Activated T-helper 1 cell treated with Interleukin-2 at 50 U/mL for 16 hours (primary cell): ENCODE measurements at places on chromosomes 6 and 20.

DNA sequence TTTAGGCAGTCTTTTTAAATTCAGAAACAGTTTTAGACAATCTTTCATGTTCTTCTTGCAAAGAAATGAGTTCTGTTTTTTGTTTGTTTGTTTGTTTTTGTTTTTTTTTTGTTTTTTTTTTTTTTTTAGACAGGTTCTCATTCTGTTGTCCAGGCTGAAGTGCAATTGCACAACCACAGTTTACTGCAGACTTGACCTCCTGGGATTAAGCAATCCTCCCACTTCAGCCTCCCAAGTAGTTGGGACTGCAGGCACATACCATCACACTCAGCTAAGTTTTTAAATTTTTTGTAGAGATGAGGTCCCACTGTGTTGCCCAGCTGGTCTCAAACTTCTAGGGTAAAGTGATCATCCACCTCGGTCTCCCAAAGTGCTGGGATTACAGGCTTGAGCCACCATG lies 96.2 kb downstream of the OTOR start:
- DNase-seq: no peak

DNA sequence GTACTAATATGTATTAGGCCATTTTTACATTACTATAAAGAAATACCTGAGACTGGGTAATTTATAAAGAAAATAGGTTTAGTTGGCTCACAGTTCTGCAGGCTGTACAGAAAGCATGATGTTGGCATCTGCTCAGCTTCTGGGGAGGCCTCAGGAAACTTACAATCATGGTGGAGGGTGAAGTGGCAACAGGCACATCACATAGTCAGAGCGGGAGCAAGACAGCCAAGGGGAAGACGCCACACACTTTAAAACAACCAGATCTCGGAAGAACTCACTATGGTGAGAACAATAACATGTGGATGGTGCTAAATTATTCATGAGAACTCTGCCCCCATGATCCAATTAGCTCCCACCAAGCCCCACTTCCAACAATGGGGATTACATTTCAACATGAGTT lies 41.3 kb upstream of the CEP162 start:
- no peak for DNase-seq

DNA sequence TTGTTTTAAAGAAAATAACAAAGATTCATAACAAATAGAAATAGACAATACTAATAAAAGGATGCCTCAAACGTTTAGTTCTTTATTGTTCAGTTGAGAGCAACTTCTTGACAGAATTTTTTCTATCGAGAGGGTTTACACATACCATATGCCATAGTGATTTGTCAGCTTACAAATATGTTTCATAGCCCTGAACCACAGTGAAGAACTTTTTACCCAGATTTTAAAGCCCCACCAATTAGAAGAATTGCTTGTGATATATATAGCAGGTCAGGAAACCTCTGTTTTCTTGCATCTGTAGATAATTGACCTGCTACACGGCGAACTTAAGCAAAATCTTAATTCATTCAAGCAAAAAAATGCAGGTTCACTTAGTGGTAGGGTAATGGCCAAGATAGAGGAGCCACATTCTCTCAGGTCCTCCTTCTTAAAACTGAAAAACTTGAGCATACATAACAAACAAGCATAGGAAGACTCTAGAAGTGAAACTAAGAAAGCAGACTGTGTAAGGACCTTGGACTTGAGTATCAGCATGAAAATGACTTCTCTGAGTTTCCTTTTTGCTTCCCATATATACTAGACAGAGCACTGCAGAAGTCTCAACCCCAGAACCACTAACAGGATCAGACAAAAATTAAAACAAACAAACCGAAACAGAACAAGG lies 39.5 kb downstream of the CRISP1 start:
- no peak for DNase-seq

DNA sequence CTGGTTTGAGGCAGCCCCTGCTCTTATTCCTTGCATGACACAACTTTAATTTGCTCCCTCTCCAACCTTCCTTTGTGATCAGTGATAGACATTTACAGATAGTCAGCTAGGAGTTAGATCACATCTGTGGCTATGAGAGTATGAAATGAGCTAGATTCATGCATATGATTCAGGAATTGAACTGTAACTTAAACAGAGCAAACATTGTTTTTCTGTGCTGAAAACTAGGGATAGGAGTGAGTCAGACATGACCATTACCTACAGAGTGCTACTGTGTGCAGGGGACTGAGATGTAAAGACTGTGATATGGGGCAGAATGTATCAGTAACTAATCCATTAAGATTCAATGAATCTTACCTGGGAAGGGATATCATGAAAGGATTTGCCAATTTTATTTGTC lies 279.4 kb upstream of the SPTLC3 start:
- no peak for DNase-seq

DNA sequence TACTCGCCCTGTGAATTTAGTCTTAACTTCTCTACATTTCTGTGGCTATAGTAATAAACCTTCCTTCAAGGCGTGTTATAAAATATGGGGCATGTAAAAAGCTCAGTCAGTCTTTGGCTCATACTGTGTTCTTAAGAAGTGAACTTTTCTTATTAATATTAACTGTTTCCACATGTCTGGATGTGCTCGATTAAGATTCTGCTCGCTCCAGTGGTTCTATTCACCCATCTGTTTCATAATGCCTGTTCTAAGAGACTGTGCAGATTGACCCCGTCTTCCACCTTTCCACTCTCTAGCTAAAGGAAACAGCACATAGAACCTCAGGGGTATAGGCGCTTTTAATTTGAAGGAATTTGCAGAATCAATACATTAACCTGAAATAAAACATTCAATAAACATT lies 99.9 kb downstream of the L3MBTL3 start:
- no peak for DNase-seq

GRCh38 chr6:168093071-168093505 lies 14.1 kb upstream of the FRMD1 start:
- no peak for DNase-seq

DNA sequence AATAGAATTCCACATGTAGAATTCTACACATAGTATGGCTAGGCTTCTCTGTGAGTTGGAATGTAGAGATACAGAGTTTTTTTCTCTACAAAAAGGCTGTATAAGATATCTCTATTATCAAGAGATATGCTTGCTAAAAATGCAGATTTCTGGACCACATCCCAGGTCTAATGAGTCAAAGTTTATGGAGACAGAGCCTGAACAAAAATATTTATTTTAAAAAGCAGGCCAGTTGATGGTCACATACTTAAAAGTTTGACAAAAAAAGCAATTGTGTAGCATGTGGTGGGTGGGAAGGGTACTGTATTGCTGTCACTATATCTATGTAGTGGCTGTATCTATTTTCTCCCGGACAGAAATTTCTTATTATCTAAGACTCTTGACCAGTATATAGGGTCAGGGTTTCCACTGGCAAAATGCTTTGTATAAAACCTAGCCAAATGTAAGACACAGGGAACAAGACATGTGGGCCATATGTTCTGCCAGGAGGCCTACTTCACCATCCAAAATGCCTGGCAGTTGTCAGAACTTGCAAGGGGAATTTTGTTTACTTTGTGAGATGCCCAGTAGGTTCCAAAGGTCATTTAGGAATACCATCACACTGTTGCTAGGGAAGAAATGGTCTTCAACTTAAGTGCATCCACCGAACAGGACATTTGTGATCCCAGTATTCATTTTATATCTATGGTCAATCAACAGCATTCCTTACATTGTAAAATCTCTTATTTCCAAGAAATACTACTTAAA lies 60.6 kb downstream of the SHPRH start:
- DNase-seq: no peak

DNA sequence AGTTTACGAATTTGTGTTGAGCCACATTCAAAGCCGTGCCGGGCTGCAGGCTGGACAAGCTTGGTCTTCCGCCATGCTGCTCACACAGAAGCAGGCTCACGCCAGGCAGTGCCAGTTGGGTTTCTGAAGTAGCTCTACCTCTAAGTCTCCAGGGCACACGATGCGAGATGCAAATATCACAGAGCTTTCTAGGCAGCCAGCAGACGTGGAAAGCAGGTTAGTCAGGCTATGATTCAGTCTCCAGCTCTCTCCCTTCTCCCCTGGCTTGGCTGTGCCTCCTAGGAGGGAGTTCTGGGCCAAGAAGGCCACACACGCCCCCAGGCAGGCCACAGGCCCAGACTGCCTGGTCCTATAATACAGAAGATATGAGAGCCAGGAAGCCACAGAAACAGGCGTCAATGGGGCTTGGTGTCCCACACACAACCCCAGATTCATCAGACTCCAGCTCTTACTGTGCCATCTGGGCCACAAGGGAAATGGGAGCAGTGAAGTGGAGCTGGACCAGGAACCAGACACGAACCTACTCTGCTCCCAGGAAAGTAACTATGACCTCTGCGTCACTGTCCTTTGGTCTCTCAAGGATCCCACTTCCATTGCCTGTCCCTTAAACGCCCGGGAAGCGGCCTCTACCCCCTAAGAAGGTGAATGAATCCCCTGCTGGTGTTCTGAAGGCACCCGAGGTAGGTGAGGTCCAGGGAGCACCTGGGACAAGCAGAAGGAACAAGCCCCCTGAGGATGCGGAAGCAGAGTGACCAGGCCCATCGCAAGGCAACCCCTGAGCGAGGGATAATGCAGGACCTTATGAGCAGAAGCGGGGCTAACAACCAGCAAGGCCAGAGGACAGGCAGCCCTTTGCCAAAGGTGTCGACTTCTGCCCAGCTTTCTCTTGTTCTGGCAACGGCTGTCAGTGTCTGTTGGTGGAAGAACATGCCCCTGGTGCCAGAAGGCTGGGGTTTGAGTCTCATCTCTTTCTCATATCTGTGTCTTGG lies 61.2 kb downstream of the GFOD1 start:
- DNase-seq: no peak

GRCh38 chr6:12733876-12734275 lies 17.3 kb downstream of the PHACTR1 start:
- DNase-seq: no peak

DNA sequence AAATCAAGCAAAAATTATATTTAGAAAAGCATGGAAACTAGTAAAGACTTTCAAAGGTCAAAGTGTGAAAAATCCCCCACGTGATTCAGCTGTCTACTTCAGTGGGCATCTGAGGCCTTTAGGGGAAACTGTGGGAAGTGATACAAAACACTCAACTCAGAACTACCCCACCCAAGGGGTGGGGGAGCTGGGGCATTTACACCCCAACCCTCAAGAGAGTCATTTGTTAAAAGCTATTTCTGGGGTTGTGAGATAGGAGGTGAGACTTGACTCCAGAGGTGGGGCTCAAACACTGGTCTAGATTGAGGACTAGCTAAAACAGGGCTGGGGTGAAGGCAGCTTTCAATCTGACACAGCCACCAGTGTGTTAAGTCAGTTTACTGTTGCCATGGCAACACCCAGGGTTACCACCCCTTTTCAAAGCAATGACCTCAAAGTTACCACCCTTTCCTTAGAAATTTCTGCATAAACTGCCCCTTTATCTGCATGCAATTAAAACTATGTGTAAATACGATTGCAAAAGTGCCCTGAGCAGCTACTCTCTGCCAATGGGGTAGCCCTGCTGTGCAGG lies 9.9 kb upstream of the GTSF1L start:
- no peak for DNase-seq

DNA sequence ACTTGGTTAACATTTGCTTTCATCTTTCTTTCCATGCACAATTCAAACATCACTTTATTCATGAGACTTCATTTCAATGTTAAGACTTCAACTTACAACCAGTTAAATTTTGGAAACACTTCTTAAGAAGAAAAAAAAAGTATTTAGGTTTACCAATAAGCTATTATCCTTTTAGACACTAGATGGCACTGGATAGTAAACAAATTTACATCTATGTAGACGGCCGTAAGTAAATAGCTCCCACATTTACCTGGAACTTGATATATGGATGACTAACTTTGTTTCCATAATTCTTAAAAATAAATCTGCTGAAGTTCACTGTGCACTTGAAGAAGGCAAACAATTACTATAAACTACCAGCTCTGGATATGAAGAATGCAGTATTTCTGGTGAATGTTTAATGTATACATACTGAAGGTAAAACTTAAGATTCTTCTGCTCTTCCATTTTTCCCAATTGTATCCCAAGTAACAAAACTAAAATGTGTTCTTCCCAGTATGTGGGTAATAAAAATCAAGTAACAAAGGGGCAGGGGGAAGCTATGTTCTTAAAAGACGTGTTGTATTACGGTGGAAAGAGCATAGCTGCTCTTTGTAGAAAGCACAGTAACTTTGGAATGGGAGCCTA lies 130.6 kb upstream of the C6orf118 start:
- DNase-seq: no peak

- no peak for DNase-seq
These were observed 13.9 kb downstream of the TMEM151B start for GRCh38 chr6:44284121-44284520.

DNA sequence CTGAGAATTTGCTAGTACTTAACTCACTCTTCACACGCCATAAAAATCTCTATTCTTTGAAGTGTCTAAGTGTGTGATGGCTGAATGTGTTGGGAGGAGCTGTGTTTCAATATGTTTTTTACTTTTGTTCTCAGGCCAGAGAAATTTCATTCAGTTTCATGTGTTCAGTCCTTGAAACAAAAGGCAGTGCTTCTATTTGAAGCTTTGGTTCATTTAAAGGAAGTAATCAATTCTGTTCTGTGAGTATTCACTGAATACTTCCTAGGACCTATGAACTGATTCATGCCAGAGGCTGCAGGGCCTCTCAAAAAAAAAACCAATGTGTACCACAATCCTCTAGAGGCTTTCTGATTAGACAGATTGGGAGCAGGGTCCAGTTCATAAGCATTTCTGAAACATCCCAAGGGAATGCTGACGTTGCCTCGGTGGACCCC lies 12.4 kb upstream of the F13A1 start:
- no peak for DNase-seq

DNA sequence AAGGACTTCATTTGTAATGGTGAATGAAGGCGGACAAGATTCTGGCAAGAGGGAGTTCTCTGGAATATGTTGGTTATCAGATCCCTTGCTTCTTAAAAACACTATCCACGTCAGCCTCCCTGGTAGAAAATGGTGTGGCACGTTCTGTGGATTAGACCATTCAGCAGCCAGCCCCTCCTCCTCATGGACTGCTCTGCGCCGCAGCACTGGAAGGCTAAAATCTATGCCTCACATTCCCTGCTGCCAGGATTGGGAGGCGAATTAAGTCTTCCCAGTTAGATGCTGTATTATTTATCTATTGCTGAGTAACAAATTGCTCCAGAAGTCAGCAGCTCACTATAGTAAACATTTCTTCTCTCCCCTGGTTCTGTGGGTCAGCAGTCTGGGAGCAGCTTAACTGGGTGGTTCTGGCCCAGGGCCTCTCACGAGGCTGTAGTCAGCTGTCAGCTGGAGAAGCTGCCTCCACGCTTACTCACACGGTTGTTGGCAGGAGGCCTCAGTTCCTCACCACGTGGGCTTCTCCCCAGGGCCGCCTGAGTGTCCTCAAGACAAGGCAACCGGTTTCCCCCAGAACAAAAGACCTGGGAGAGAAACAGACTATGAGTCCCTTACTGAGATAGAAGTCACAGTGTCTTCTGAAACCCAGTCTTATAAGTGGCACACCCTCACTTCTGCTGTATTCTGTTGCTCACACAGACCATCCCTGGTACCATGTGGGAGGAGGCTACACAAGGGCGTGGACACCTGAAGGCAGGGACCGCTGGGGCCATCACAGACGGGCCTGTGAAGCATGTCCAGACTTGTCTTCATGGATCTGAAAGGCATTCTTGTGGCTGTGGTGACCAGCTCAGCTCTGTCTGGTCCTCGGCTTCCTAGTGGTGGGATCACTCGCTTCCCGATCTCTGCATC lies 101.0 kb downstream of the NRN1 start:
- DNase-seq: no peak

- no peak for DNase-seq
These were observed 316.3 kb downstream of the ARHGAP18 start for GRCh38 chr6:129393654-129394053.

GRCh38 chr20:48128436-48128835 lies 343.2 kb upstream of the SULF2 start:
- no peak for DNase-seq
